ENCODE measurements at places on chromosomes 4 and X.

GRCh38 chr4:76783836-76784235 is 114.1 kb downstream of the SOWAHB start:
- no peak for DNase-seq

GRCh38 chr4:121790976-121791375 is 10.1 kb upstream of the EXOSC9 start:
- DNase-seq: no peak

GRCh38 chr4:74715706-74716435 is 78.5 kb downstream of the BTC start:
- DNase-seq: no peak

DNA sequence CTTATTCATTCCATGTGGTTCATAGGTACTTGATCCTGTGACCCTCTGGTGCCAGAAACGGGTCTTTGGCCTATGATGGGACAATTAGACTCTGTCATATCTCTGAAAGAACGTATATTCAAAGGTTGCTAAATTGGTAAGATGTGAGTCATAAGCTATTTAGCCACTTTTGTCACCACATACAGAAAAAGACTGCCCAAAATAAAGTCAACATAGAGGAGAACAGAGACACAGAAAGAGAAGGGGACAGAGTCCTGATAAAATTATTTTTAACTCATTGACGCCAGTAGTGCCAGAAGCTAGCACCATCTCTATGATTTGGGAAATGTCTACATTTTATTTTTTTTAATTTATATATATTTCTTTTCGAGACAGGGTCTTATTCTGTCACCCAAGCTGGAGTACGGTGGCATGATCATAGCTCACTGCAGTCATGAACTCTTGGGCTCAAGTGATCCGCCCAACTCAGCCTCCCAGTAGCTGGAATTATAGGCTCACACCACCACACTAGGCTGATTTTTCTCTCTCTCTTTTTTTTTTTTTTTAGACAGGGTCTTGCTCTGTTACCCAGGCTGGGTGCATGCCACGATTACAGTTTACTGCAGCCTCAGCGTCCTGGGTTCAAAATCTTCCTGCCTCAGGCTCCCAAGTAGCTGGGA is 92.1 kb upstream of the COX18 start:
- no peak for DNase-seq

DNA sequence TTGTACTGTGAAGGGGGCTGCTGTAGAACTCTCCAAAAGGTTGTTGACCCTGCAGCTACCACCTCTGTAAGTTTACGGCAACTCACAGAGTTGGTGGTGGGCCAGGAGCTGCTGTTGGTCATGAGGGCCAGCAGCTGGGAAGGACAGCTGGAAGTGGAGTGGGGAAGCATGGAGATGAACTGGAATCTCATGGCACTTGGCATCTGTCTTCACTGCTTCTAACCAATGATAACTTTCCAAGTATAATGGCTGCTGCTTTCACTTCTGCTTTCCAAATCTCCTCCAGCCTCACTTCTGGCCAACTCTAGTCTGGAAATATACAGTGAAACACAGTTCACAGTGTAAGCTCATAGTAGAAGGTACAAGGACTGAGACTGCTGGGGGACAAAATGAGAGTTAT is 126.5 kb upstream of the INTU start:
- DNase-seq: no peak

GRCh38 chr4:72959411-72959810 is 110.1 kb downstream of the COX18 start:
- DNase-seq: no peak

- no peak for DNase-seq
Measured at GRCh38 chrX:93177930-93178329, 495.4 kb downstream of the NAP1L3 start.

DNA sequence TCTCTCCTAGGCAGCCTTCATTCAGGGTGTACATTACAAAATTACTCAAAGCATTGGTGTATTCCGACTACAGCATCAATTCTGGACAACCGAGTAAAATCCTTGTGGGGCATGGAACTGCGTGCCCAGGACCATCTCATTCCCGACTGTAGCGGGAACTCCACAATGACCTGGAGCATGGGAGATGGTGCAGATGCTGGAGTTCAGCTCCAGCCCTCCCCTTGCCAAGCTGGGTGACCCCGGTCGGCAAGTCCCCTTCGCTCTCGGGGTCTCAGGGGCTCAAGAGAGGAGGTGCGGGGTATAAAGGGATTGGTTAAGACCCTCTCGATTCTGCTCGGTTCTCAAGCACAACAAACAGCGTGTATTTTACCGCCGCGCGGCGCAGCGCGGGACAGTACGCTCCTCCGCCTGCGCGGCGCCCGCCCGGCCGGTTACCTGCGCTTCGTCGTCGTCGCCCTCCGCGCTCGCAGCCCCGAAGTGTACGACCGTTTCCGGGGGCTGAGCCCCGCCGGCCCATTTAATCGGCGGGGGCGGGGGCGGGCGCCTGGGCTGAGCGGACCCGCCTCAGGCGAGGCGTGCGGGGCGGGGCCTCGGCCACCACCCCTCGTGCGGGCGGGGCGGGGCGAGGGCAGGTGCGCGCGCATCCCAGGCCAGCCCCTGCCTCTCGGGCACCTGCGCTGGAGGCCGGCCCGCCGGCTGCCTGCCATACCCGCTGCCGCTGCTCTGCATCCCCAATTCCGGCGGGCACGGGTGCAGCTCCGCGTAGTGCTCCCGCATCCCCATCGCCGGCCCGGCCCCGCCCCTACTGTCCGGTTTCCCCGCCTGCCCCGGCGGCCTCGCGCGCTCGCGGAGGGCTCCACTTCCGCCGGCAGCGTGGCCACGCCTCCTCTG is at the start of gene G6PD:
G6PD (minus strand) TSS at position 493 of the 891 bp plus-strand sequence. CDS start 691 bp downstream, outside the sequence.
- peak; percentile 75 for DNase-seq

DNA sequence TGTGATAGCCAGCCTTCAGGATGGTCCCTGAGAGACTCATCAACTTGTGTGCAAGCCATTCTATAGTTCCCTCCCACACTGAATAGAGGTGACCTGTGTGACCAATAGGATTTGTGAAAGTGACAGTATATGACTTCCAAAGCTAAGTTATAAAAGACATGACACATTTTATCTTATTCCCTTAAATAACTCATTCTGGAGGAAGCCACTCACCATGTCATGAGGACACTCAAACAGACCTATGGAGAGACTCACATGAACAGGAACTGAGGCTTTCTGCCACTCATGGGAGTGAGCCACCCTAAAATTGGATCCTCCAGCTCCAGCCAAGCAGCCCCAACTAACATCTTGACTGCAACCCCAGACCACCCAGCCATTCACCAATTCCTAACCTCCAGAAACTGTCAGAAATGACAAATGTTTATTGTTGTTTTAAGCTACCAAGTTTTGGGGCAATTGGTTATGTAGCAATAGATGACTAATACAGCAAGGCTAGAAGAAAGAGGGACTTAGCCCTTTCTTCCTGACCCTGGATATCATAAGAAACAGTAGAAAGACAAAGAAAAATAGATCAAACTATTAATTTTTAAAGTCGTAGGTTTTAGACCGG is 9.0 kb upstream of the CHIC2 start:
- DNase-seq: no peak

DNA sequence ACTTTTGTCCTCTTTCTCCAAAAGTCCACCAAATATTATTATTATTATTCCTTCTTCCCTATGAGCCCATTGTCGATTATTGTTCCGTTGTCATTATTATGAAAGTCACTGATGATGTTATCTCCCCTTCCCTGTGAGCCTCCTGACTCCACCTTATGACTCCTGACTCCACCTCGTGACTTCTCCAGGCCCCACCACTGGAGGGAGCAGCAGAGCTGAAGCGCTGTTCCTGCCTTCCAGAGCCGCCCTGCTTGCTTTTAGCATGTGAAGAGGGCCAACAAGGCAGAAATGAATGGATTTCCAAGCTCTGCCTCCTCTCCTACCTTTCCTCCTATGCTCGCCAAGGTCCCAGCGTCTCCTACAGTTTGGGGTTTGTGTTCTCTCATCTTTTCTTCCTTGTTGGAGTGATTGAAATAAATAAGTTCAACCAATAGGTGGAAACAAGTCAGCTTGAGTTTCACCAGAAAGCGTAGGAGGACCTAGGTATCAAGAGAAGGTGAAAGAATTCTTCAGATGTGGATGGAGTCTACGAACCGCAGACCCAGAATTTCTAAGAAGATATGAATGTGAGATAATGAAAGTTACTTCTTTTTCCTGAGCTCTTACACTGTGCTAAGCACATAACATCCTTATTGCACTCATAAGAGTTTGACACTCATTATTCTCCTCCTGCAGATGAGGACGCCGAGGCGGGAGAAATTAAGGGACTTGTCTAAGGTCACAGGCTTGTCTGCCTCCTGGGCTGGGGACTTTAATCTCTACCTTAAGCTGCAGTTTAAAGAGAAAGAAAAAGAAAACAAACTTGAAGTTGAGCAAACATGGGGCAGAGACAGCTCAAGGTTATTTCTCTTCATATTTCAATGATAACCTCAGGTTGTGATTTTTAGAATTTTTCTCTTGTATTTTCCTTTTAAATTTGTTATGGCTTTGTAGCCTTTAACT is 26.1 kb downstream of the IGSF1 start:
- no peak for DNase-seq

DNA sequence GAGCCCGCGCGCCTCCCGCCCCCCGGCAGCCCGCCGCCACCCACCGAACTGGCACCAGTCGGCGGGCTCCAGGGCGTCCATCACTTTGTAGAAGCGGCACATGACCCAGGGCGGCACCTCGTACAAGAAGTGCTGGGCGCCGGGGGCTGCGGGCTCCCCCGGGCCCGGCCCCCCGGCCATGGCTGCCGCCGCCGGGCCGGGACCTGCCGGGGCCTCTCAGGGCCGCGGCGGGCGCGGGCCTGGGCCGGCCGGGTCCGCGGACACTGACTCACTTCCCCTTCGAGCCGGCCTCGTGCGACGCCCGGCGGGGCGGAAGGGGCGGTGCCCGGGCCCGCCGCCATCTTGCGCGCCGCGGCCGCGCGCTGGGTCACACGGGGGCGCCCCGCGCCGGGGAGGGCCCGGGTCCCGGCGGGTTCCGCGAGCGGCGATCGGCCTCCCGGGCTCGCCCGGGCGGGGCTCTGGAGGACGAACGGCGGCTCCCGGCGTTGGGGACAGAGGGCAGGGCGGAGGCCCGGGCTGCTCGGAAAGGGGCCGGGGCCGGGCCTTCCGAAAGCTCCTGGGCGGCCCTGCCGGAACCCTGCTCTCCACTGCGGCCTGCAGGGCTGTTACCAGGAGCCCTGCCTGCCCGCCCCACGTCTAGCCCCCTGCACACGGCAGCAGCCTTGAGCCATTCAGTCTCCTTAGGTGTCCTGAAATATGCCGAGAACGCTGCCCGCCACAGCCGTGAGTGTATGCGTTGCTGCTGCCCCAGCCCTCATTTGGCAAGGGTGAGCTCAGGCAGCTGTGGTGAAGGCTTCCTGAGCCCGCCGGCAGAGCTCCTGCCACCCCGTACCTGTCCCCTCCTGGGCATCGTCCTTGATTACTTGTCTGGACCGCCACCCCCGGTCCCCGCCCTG is at the start of gene IRAK1:
IRAK1 (minus strand) TSS at position 270 of the 896 bp plus-strand sequence; CDS start at position 180, 90 bp downstream.
- peak; percentile 36 for DNase-seq

DNA sequence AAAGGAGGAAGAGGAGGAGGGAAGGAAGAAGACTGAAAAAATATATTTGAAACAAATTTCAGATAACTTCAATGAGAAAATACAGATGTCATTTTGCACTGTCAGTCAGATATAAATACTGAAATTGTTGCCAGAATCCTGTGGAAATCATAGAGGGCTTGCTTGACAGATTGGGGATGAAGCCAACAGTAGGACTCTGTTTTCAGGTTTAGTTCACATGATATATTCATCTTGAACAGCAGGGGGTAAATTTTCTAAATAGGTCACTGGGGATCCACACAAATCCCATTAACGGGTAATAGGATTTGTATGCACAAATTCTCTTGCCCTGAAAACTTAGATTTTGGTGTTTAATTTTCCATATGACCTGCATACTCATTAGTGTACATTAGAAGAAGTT is 103.3 kb upstream of the PCDH18 start:
- no peak for DNase-seq

GRCh38 chr4:154954117-154954516 is 173.0 kb downstream of the RBM46 start:
- DNase-seq: no peak

DNA sequence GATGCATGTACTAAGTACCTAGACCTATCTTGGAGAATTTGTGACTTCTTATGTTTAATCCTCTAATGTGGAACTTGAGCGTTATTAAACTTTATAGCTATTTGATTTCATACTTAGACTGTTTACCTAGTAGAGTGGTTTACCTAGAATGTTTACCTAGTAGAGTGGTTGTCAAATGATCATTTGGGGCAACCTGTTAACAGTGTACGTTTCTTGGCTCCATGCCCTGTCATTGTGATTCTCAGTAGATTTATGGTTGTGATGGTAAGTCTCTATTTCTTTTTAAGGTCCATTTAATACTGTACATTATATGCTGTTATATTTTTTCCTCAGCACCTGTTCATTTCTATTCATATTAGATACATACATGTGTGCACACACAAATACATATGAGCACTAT is 233.0 kb upstream of the MAD2L1 start:
- no peak for DNase-seq

- no peak for DNase-seq
Measured at GRCh38 chr4:139523076-139523475, 32.9 kb downstream of the SETD7 start.

DNA sequence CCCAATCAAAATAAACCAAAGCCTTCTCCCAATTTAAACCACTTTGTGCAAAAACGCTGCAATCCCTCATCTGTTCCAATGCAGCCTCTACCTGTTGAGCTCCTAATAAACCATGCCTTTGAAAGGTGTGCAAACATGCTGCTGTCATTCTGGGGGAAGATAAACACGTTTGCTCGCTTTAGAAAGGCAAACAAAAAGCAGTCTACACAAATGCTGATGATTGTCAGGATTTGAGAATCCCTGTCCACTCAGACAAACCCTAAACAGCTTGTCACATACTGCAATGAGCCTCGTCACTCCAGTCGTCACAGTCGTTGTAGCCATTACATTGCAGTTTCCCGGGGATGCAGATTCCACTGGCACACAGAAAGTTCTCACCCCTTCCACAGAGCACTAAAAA is 145.2 kb downstream of the CORIN start:
- no peak for DNase-seq

- DNase-seq: no peak
Measured at GRCh38 chr4:98937986-98938720, 9.2 kb upstream of the EIF4E start.

GRCh38 chrX:20181598-20182329 is 40.1 kb upstream of the EIF1AX start:
- no peak for DNase-seq

DNA sequence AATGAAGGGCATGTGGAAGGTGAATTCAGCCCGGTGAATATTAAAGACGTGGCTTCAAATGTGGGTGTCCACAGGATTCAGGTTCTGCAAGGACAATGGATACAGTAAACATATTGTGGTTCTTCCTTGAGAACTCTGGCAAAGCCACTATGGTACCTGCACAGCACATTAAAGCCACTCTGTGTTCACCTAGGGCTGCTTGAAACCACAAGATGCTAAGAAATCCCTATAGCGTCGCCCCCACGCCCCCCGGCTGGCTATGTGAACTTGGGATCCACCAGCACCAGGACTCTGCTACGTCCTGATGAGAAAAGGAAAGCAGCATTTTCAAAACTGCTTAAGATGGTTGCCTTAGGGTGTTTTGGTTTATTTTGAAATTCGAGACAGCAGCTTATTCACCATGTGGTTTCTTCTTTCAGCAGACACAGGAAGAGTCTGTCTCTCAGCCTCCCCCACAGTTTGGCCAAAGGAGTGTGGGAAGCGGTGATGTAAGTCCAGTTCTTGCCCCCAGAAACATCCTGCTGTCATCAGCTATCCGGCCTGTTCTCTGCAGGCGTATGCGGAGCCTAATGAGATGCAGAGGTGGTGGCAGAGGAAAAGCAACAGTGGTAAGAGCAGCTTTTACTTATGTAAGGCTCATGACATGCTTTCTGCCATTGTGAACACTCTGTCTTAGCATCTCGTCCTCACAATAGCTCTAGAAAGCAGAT is 111.5 kb downstream of the AFAP1 start:
- DNase-seq: peak; percentile 67

GRCh38 chr4:153755186-153755585 is 4.6 kb downstream of the RNF175 start:
- no peak for DNase-seq

Data from activated gamma-delta T cell treated with Interleukin-2 at 50 U/mL for 16 hours (primary cell).